ENCODE measurements at places on chromosomes 1 and 21.

GRCh38 chr1:2224631-2225428, 3.3 kb upstream of the SKI start:
- no peak for DNase-seq

DNA sequence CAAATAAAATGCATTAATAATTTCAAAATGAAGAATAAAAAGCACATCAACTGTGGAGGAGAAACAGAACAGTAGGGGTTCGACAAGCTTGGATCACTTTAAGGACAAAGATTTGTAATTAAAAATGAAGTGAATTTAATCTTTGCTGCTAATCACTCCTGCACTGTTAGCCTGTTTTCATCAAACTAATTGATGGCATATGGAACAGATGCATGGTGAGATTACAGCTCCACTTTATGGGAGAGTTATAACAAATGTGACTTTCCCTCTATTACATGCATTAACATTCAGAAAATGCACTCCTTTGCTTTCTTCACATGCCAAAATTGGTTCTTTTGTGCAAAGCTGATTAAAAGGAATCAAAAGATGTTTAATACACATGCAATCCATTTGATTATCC, 207.2 kb upstream of the C21orf91 start:
- DNase-seq = peak; percentile 48

DNA sequence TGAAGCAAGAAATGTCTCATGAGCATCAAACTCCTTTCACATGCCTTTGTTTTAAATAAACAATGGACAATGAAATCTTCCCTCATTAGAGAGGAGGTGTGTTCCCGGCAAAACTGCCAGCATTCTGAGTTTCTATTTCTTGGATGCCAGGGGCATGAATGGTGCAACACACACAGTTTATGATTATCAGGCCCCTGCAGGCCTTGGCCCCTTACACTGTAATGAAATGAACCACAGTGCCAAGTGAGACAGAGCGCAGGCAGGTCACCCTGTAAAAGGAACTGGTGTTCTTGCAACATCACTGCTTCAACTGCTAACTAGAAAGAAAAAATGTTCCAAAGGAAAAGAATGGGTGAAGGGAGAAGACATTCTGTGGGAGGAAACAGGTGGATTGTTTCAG, 3.8 kb upstream of the PIGC start:
- DNase-seq = no peak

DNA sequence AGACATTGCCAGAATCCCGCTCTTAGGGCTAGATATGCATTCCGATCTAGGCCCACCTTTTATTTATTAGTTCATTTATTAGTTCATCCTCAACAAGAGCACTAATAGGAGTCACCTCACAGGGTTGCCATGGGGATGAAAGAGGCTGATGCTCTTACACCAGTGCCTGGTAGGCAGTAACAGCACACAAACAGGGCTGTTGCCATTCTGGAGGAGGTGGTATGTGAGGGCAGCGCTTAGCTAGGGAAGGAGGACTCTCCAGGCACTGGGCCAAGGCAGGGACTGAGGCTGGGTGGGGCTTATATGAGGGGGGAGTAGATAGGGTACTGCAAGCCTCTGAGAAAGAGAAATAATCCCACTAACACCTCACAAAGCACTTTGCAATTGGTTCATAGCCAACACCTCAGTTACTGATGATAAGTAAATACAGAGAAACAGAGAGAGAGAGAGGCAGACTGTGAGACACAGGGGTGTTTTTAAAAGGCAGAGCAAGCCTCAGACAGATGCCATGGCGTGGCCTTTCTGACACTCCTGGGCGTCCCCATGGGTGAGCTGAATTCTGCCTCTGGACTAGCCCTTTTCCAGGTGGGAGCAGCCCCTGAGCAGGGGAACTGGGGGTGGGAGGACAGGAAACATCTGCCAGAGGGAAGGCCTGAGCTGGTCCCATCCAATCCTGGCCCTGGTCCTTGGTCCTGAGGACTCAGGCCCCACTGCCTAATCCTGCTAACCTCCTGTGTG, 5.9 kb downstream of the FCGR2A start:
- DNase-seq = peak; percentile 75

DNA sequence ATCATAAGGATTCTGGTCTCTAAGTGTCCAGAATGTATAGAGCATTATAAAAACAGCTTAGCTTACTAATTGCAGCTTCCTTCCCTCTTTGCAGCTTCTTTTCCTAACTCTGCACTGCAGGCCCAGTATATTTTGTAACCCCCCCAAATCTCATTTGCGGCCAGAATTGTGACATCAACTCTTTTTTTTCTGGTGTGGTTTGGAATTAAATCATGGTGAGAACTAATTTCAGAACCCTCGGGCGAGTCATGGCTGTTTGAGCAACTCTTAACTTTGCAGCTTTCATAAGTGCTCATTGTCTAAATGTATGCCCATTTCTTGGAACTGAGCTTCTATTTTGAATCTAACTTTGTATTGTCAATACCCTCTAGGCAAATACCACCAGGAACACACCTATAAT, 187.4 kb downstream of the CYYR1 start:
- DNase-seq = no peak

GRCh38 chr1:6801966-6802365, 16.7 kb downstream of the CAMTA1 start:
- peak; percentile 36 for DNase-seq

DNA sequence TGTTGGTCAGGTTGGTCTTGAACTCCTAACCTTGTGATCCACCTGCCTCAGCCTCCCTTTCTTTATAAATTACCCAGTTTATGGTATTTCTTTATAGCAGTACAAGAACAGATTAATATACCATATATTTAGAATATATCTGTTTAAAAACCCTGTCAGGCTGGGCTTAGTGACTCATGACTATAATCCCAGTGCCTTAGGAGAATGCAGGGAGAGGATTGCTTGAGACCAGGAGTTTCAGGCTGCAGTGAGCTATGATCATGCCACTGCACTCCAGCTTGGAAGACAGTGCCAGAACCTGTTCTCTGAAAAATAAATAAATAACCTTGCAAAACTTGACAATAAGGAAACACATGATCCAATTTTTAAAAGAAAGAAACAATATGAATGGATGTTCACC, 43.9 kb downstream of the ZNF684 start:
- DNase-seq = no peak

DNA sequence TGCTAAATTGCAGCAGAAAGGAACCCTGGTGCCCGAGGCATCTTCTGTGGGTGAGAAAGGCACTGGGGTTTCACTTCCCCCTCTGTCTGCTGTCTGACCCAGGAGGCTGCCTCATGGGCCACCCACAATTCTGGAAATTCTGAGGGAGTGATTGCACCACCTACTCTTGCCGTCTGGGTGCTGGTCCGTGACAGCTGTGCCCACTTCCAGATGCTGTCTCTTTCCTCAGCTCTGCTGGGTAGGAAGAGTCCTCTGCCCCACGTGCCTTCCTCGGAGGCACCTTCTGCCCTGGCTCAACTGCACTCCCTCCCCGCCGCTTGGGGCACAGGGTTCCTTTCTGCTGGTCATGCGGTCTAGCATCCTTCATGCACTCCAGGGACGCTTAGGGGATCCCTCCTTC, 96.3 kb downstream of the ARHGEF10L start:
- DNase-seq = no peak

DNA sequence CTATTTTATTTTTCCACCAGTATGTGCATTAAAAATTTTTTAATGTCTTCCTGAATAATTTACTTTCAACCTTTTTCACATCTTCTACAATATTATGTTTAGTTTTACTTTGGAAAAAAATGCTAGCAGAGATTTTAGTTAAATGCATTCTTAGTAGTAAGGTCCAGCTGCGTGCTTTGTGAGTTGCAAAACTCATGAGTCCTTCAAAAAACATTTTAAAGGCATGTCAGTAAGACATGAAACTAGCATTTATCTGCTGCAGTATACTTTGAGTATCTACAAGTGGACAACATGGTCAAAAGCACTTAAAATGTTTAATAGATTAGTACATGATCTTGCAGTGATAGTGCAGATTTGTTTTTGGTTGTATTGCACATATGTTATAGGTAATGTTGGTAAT, 139.0 kb downstream of the HS2ST1 start:
- no peak for DNase-seq

- DNase-seq = peak; percentile 48
Measured at GRCh38 chr1:228150461-228151179, 890 bp downstream of the GJC2 start.

DNA sequence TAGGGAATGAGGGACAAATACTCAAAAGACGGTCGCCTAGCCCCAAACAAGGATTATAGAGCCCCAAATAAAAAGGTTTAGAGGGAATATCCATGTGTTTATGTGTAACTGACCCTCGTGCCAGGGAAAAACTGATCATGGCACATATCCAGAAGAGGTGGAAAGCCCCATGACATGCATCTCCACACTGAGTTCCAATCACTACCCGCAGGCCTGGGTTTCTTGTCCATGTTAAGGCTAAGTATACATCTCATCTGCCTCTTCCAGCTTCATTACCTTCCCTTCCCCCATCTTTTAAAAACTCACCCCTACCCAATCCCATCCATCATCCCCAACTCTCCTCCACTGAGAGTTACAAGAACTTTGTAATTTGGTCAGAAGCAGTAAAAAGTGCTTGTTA, 15.2 kb downstream of the GADD45A start:
- DNase-seq = no peak

GRCh38 chr1:221878134-221878533, 136.2 kb upstream of the DUSP10 start:
- DNase-seq = no peak

GRCh38 chr1:92554216-92554615, 67.5 kb upstream of the GFI1 start:
- DNase-seq = no peak

DNA sequence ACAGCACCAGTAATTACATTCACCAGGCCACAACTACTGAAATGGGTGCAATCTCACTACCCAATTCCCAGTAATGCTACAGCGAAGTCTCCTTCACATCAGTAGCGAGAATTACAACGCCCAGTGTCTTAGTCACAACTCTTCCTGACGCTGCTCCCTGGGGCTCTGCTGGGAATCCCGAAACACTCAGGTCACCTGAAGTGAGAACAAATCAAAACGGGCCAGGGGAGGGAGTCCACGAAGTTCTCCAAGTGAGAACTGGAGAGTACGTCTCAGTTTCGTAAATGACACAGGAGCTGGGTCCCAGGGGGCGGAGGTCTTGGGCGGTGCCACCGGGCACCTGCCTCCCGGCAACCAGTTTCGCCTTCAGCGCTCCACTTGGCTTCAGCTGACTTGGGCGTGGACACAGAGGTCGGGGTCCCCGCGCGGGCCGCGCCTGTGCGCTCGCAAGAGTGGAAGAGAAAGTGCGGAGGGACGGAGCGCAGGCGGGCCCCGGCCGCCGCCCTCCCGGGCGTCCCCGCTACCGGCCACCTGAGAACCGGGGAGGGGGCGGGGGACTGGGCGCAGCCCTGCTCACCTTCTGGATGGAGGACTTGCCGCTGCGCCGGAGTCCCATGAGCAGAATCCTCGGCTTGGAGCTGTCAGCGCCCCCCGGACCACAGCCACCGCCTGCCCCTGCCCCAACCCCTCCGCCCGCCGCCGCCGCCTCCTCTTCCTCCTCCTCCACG, 575 bp downstream of the RRAGC start:
- DNase-seq = peak; percentile 54

DNA sequence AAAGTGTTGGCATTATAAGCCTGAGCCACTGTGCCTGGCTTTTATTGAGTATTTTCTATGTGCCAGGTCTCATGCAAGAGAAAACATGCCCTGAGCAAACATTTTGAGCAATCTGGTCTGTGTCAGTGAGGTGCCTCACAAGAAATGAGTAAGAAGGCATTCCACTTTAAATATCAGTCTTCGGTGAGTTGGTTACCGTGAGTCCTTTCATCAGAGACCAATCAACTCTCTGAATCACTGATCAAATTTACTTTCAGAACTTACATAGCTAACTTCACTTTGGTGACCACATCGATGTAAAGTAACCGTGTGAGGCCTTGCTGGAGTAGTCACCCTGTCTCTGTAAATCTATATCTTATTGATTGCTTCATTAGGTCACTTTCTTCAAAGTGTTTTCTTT, 14.3 kb upstream of the DDX59 start:
- DNase-seq = no peak

- peak; percentile 30 for DNase-seq
Measured at GRCh38 chr21:35239811-35240219, 190.7 kb upstream of the RUNX1 start.

DNA sequence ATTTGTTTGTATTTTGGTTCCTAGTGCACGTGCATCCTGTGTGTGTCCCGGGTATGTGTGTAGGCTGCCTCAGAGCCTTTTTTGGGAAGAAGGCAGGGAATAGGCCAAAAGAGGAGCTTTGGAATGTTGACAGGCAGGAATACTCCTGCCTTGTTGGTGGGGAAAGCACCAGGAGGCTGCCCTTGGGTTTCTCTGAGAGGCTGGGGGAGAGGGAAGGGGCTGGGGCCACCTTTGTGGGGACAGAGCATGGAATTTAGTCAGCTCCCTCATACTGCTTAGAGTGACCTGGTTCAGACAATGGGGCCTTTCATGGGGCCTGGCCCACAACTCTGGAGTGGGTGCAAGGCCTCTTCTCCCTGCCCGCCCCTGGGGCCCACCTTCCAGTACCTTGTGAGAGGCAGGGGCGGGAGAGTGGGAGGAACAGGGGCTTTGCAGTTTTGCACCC, 31.3 kb downstream of the ACOT11 start:
- no peak for DNase-seq

GRCh38 chr1:110645211-110645610, 29.5 kb downstream of the KCNA3 start:
- no peak for DNase-seq

DNA sequence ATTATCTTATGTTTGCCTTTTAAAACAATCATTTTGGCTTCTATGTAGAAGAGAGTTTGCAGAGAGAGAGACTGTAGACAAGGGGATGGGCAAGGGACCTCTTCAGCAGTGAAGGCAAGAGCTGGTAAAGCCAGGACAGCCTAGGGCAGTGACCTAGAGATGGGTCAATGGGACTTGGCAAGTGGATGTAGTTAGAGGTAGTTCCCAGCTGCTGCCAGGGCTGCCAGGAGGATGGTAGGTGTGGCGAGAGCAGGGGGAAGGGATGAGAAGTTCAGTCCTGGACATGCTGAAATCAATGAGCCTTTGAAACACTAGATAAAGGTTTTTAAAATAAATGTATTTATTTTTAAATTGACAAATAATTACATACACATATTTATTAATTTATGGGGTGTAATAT, 6.4 kb upstream of the SPRR5 start:
- peak; percentile 4 for DNase-seq

GRCh38 chr1:106072909-106073600, 983.4 kb upstream of the PRMT6 start:
- no peak for DNase-seq

- DNase-seq = no peak
Measured at GRCh38 chr21:39737376-39738000, 7.5 kb upstream of the IGSF5 start.

GRCh38 chr1:160727316-160727640, 11.8 kb upstream of the SLAMF7 start:
- DNase-seq = no peak

DNA sequence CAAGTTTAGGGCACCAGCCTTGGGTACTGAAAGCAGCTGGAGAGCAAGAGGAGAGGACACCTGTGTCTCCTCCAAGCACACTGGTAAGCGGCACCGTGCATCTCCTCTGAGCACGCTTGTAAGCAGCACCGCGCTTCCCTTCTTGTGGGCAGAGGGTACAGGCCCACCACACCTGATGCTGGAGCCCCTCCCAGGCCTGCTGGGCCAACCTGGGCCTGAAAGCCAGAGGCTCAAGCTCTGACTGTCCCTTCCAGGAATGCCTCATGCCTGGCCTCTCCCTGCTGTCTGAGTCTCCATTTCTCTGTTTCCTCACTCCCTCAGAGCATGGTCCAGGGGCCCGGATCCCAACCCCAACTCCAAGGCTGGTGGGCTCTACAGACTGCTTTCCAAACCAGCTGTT, 25.9 kb downstream of the DMBX1 start:
- no peak for DNase-seq

- no peak for DNase-seq
Measured at GRCh38 chr1:42449256-42449655, 6.6 kb downstream of the ZMYND12 start.
